ENCODE measurements at places on chromosomes 2 and 18.

DNA sequence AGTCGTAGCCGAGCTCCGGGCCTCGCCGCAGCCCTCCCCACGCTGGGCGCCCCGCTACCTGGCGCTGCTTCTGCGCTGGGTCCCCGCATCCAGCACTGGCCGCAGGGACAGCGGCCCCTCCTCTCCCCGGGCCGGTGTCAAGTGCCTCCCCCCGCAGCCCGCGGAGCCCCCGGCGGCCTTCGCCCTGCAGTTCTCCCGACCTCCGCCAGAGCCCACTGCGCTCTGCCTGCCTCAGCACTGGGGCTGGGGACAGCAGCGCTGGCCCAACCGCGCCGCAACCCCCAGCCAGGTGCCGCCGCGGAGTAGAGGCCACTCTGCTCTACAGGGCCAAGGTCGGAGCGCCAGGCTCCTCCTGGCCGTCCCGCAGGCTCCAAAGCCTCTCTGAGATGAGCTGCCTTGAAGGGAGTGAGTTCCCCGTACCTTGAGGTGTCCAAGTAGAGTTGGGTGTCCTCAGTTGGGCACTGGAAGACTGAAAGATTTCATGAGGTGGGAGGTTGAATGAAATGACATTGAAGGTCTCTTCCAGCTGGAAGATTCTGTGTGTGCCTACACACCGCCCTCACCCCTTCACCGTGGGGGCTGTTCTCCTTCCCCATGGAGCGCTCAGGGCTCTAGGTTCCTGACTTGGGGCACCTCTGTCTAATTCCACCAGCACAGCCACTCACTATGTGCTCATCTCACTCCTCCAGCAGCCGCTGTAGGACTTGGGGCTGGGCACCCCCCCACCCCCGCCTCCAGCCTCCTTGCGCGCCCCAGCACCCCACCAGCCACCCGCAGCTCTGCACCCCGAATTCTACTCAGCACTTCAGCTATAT lies 854 bp upstream of the DNMT3A start:
- DNase-seq = peak; percentile 88

GRCh38 chr2:136051001-136051724 lies 65.7 kb upstream of the DARS1 start:
- DNase-seq = no peak

GRCh38 chr2:199228887-199229819 lies 228.6 kb downstream of the SATB2 start:
- no peak for DNase-seq

DNA sequence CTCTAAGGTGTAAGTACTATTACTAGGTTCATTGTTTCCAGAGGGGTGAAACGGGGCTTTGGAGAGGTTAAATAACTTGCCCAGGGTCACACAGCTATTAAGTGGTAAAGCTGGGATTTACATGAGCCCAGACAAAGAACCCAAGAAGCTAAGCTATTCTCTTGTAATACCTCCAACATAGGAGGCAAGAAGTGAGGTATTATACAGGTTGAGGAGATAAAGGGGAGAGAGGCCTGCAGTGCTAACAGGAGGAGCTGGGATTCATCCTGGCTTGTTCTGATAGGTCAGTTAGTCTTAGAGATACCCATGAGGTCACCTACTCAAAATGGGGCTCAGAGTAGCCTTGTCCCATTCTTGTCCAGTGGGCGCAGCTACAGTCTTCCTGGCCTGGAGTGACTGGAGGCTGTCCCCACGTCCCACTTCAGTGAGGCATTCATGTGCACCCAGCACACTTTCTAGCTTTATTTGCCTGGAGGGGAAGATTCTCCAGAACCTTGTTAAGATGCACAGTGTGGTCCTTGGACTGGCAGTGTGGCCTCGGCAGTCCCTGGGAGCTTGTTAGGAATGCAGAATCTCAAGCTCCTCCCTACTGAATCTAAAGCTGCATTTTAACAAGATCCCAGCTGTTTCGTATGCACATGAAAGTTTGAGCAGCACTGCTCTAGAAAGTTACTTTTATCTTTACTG lies 63.5 kb downstream of the MEIS1 start:
- DNase-seq = no peak
